ENCODE measurements at places on chromosomes 5 and 9.

DNA sequence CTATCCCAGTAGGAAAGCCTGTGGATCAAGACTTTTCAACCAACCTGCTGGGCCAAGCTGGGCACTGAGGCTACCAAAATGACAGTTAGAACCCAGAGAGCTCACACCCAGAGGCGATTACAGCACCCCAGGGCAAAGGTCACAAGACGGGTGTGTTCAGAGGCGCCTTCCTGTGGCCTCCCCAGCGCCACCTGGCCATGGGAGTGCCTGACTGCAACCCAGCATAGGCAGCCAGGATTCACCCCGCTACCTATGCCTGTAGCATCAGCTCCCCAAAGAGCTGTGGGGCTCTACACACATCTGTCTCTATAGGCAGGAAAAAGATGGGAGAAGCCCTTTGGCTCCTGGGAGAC, 33.5 kb downstream of the PDGFRB start:
- no peak for DNase-seq

GRCh38 chr5:25150819-25151218, 506.0 kb upstream of the CDH10 start:
- no peak for DNase-seq

DNA sequence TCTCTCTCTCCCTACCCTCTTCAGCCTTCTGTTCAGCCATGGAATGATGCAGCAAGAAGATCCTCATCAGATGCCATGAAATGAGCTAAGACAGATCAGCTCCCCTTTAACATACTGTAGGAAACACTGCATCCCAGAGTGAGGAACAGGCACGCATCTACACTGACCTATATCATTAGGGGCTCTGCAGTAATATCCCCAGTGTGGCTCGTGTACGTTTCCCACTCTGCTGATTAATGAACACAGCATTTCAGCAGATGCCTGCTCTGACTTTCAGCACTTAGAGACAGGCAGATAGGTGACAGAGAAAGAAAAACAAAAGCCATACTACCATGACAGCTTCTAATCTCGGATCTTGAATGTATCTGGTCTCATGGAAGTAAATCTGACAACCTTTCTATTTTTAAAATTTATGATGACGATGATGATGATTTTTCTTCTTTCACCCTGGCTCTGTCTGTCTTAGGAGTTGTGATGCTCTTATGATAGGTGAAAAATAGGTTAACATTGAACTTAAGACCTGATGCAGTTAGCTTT, 750.3 kb downstream of the CDH12 start:
- DNase-seq = no peak

GRCh38 chr5:157354800-157355199, 88.9 kb downstream of the CYFIP2 start:
- no peak for DNase-seq

DNA sequence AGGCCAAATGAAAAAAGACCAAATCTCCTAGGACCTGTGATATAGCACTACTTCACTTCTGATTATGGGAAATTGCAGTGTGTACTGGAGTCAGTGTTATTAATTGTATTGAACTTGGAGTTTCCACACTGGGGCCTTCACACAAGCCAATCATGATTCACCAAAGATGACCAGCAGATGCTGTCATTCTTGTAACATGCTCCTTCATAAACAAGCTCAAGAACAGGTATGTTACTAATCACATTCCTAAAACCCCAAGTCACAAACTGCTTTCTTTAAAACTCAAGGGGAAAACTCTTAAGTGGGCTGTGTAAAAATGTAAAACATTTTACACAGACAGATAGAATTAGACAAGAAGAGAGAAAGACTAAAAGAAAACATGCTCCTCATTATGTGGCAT, 5.6 kb downstream of the KLHL3 start:
- DNase-seq = no peak

GRCh38 chr9:121985792-121986494, 107.2 kb downstream of the TTLL11 start:
- DNase-seq = no peak

DNA sequence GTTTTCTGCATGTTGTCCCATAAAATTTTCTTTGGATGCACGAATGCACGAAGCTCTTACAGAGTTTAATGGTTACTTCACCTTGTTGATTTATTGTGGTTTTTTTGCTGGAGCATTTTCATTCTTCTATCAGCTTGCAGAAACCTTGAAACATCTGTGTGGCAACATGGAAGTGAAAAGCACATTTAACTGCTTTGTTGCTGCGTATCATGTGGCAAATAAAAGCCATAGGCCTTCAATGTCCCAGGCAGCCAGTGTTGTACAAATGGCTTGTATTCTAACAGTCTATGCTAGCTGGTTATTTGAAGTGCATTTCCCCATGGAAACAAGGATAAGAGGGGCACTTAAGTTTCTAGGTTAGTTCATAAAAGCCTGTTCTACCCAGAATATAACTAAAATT, 42.5 kb upstream of the RASGRF2 start:
- no peak for DNase-seq

DNA sequence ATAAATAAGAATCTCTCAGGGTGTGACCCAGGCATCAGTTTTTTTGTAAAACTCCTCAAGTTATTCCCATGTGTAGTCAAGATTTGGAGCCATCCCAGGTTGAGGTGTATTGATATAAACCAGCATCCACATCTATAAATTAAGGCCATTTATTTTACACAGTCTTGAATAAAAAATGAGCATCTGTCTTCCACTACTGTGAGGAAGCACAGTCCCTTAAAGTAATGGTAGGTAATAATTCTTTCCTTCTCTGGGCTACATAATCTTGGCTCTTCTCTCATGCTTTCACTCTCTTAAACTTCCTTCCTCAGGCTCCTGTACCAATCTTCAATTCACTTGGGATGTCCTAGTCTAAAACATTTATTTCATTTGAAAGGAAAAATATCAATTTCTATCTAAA, 110.3 kb downstream of the PDE4D start:
- no peak for DNase-seq

- DNase-seq = no peak
Observed at GRCh38 chr9:123942542-123942941, 12.6 kb upstream of the DENND1A start.

- DNase-seq = no peak
Observed at GRCh38 chr5:146703899-146704298, 174.7 kb downstream of the PPP2R2B start.

DNA sequence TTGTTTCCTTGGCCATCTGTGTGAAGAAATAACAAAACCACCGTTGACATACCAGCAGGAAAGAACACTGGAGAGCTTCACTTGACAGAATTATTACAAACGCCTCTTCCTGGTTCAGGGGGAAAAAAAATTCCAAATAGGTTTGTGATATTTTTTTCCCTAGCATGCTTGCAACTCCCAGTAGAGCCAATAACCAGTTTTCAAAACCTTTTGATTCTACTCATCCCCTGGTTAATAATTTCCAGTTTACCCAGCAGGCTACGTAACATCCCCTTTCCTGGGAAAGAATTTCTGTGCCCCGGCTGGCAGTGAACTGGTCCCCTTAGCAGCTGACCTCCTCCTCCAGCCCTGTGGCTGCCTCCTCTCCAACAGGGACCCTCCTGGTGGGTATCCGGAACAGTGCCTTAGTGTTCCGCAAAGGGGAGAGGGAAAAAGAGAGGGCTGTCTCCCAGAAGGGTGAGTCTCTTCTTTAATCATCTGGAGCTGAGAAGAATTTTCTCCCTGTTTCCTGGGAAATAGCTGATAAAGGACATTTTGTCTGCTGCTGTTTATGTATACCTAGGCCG, 72.8 kb upstream of the BOD1 start:
- no peak for DNase-seq

DNA sequence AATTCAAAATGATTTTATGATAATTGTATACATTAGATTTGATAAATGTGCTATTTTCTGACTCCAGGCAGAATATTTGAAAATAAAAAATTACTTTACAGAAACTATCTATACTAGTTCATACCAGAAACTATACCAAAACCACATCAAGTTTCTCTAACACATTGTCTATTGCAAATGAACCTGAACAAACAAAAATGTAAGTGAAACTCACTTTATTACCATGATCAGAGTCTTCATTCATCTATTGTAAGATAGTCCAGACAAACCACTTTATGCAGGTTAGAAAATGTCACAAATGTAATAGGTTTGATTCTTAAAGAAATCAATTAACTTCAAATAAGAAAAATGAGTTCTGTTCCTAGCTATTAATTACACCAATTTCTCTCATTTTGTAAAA, 99.4 kb downstream of the OXCT1 start:
- DNase-seq = no peak

DNA sequence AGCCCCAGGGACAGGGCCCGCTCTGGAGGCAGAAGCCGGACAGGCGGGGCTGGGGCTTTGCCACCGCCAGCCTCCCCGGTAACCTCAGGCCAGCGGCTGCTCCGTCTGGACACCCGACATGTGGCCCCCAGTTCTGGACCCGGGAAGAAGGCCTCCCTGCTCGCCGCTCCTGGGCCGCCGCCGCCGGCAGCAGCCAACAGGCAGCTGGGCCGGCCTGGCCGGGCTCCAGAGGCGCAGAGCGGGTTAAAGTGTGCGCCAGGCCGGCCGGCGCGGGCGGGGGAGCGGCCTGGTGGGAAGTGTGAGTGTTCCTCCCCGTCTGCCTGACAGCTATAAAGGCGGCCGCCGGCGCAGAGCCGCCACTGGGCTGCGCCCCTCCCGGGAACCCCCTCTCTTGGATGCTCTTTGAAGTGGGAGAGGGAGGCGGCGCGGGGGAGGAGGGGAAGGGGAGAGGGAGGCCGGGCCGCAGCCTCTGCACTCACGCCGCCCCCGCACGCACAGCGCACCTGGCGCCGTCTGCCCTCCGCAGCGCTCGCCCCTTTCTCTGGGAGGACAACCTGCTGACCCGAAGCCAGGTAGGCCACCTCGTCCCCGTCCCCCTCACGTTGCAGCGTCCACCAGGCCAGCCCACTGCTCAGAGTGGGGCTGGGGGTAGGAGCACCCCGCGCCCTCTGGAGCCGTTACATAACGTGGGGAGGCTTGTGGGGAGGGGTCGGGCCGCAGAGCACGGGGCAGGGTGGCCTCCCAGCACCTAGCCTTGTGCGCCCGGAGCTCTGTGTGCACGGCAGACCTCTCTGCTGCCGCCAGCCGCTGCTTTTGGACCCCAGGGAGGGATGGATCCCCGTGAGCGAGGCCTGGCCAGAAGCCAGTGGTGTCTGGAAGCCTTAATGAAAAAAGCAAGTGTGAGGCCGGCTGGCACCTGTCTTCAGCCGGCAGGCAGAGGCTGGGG, at the start of gene ADAMTSL2:
ADAMTSL2 (plus strand) TSS at position 359 of the 946 bp plus-strand sequence. CDS start 2,009 bp downstream, outside the sequence.
- peak; percentile 72 for DNase-seq

DNA sequence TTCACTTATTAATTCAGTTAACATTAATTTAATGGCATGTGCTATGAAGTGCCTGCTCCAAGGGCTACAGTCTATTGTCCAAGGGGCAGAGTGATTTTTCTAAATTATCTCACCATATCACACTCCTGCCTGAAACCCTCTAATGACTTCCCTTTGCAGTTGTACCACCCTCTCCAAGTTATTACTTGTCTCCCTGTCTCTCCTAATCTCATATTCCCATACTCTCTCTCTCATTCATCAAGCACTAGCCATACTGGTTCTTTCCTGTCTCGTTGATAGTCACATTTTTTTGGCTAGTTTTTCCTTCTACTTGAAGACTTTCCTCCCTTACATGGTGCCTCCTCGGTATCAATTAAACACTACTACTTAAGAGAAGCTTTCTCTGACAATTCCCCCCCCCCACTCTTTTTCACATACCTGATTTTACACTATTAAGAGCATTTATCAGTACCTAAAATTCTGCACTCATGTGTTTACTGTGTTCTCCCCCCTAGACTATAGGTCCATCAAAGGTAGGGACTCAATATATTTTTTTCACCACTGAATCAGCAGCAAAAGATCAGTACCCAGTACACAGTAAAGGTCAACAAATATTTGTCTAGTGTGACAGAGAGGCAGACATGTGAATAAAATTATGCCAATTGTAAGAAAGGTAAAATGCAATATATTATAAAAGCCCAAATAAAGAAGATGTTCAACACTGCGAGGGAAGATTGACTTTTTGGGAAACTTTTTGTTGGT, 19.0 kb downstream of the RICTOR start:
- DNase-seq = no peak

DNA sequence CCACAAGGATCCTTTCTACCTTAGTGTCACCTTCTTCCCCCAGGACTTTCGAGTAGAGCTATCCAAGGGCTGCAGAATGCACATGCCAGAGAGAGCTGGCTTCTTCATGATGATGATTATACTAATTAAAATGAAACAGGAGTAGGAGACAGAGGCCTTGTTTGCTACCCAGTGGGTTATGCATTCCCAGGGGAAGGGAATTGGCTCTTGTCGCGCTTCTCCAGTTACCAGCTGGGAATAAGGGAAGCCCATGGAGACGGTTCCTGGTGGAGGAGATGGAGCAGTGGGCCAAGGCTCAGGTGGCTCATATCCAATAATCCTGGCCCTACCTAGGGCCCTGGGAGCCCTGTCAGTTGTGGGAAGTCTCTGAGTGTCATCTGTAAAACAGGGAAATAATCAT, 65.1 kb downstream of the WWC1 start:
- no peak for DNase-seq

GRCh38 chr5:64854855-64855254, 86.1 kb downstream of the CWC27 start:
- DNase-seq = no peak

DNA sequence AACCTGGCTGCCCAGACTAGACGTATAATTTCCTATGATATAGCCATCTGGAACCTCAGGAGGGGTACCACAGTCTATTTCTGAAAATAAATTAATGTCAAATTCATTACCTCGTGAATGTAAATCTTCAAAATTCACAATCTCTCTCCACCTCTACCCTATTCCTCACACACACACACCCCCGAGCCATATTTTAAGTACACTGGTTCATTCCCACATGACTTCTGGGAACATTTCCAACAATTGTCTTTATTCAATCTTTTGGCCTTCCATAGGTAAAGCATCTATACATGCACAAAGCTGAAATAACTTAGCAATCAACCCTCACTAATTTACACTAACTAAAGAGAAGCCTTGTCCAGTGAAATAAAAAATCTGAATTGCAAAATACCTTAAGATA, 32.7 kb downstream of the SUSD1 start:
- no peak for DNase-seq

DNA sequence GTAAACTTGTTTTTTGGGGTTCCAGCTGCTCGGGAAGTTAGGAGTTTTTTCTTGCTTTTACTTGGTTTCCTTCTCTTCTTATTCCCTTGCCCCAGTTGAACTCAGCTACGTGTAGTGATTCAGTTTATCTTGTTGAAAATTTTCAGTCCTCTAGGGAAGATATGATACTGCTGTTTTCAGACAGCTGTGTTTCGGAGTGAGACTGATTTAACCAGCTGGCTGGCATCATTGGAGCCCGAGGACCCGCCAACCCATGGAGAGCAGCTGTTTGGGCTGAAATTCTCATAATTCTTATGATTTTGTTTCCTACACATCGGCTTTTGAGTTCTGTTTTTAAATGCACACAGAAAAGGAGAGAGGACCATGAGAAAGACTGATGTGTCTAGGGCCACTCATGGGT, 271.5 kb downstream of the NR3C1 start:
- DNase-seq = no peak
